NCI-H774 (cell line): ENCODE measurements at places on chromosomes 1 and 21.

GRCh38 chr21:43304621-43305335 is 122.2 kb downstream of the SIK1 start:
- no peak for DNase-seq

GRCh38 chr21:42631142-42631541 is 22.3 kb upstream of the PDE9A start:
- DNase-seq: no peak

- no peak for DNase-seq
These were observed 38.6 kb downstream of the C1orf87 start for GRCh38 chr1:60034999-60035398.

DNA sequence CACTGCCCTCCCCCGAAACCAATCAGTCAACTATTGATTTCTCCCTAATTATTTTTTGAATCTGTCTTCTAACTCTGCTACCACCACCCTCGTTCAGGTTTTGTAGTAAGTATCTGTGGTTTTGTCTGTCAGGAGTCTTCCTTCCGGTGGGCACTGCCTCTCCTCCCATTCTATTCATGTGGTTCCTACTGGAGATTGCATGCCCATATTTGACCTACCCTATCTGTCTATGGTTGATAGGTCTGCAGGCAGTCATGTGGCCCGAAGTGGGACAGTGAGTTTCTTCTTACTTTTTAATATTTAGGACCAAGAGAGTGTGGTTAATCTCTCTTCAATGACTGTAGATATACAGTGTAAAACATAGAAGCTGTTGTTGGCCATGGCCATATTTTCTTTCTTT is 17.8 kb upstream of the MAST2 start:
- no peak for DNase-seq

DNA sequence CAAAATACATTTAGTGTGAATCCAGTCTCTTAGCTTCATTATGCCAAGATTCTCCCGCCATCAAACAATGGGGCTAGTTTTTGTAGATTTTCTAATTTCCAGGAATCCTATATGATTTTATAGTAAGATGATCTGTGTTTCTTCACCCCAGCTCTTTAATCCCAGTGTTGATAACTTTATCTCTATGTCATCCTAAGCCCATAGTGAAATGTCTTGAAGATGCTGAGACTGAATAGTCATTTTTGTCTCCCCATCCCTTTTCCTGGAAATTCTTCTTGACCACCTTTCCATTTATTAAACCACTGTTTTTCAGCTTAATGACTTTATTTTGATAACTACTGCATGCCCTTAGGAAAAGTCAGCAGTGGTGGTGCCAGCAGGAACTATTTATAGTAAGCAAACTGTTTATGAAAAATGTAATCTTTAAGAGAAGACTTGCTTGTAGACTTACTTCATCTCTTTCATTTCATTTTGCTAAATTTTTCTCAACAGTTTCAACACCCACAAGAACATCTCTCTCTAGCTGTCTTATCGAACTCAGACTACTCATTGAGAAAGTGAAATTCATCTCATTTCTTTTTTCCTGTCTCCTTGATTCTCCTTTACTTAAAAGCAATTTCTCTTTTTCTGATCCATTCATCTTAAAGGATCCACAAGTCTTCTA is 116.6 kb downstream of the NTMT2 start:
- no peak for DNase-seq

GRCh38 chr1:163737261-163737660 is 415.5 kb downstream of the NUF2 start:
- DNase-seq: no peak

DNA sequence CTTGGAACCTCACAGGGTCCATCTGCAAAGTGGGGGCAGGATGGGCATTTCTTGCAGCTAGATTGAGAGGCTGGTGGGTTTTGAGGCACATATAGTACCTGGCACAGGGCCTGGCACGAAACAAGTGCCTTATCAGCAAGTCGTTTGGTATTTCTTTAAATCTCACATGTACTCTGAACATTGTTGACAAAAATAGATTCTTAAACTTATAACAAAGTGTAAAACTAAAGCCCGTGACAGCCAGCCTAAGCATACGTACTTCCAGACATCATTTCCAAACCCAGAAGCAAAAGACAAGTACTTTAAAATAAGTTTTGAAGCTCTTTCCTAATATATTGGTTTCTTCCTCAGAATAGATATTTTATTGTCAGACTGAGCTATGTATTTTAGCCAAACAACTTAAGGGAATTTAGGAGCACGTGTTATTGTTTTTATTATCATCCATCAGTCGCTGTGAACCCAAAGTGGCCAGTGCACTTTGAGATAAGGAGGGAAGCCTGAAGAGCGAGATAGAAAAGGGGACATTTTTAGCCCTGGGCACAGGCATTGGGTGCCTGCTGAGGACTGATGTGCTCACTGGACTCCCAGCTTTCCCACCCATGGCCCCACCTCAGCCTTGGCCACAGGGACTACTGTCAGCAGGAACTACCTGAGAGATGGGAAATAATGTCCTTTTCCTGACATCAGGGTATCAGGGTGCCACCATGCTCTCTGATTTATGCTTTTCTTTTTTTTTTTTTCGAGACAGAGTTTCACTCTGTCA is 3.0 kb downstream of the FBLIM1 start:
- no peak for DNase-seq

GRCh38 chr1:35178295-35178695 is 14.7 kb downstream of the SFPQ start:
- no peak for DNase-seq

DNA sequence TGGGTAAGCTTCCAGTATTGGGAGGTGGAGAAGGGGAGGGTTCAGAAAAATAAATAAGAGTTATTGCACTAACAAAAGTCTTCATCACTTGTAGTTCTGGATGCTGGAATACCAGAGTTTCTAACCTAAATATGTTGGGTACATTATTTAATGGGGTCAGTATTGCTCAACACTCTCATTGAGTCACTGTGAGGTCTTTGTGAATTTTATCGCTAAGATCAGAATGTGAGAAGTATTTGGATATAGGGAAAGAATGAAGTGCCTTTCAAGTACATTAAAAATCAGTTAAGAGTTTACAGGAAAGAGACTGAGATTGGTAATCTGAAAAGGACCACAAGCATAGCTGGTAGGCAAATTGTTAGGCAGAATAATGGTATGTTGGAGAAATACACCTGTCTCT is 8.8 kb downstream of the SNRPE start:
- DNase-seq: no peak

DNA sequence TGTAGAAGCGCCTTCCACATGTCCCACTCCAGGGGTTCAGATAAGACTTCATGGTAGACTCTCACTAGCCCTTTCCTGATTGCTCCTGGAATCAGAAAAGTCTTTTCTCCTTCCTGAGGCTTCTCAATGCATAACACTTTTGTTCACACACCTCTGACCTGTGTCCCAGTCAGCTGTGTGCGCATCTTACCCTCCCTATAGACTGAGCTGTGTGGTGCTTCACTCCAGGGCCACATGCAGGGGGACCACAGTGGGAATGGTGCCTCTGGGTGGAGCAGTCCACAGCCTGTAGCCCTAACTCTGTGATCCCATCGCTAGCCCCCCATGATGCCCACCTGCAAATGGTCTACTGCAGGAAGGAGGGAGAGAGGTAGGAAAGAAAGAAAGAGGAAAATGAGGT is 84.0 kb upstream of the TLR5 start:
- DNase-seq: no peak

DNA sequence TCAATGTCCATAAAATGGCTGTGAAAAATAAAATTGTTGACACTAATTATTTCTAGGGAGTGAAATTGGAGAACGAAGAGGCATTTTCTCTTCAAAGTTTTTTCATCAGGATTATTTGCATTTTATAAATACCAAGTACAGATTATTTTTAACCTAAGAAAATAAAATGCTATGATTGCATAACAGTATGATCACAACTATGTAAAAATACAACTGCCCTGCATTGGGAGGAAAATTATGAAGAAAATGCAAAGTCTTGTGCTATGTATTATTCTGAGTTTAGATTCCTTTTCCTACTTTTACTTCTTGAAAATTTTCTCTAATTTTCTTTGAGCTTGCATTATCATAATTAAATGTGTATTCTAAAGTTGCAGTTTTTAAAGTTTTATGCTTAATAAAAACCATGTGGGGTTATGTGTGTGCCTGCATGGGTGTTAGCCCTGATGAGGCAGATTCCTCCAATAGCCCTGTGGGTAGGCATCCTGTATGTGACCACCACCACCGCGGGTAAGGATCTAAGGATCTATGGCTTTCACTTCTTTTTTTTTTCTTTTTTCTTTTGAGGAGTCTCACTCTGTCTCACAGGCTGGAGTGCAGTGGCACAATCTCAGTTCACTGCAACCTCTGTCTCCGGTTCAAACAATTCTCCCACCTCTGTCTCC is 24.7 kb downstream of the STX6 start:
- no peak for DNase-seq

DNA sequence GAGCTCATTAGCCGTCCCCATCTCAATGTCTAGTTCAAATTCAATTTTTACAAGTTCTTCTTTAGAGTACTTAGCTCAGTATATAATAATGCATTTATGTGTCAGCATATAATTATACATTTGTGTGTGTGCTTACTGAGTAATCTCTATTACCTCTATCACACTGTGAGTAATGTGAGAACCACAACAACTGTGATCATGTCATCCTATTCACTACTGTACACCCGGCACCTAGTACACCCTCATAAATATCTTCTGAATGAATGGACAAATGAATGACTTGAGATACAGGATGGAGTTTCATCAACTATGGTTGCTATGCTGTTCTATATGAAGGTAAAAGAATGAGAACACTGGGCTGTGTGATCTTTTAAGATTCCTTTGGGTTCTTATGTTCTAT is 124.0 kb downstream of the GPATCH2 start:
- no peak for DNase-seq

- DNase-seq: no peak
These were observed 8.6 kb downstream of the CSTB start for GRCh38 chr21:43767498-43767983.

DNA sequence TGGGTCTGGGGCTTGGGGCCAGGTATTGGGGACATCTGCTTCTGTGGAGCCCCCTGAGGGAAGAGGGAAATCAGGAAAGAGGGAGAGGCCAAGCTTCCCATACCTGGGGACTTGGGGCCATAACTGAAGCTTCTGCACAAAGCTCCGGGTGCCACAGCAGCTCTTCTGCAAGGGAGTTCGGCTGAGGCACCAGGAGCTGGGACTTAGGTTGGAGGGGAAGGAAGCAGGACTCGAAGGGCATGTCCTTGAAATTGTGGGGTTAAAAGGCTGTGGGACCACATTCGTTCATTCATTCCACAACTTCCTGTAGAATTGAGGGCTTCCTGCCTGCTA is 1.7 kb upstream of the EPS8L3 start:
- DNase-seq: no peak

DNA sequence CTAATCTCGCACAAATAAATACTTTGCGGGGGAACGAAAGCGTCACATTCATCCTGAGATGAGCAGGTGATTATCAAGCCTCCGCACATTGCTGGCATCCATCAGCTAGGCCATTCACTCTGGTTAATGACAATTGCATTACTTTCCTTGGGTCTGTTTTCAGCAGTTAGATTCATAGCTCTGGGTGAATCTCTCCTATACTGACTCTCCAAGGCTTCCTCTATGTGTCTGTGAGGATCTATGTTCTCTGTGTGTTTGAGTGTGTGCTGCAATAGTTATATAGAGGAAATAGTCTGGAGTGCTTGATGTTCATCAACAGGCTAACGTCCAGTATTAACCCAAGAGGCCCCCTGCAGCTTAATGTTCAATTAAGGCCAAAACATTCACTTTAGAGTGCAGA is 133.0 kb upstream of the CTTNBP2NL start:
- DNase-seq: no peak

DNA sequence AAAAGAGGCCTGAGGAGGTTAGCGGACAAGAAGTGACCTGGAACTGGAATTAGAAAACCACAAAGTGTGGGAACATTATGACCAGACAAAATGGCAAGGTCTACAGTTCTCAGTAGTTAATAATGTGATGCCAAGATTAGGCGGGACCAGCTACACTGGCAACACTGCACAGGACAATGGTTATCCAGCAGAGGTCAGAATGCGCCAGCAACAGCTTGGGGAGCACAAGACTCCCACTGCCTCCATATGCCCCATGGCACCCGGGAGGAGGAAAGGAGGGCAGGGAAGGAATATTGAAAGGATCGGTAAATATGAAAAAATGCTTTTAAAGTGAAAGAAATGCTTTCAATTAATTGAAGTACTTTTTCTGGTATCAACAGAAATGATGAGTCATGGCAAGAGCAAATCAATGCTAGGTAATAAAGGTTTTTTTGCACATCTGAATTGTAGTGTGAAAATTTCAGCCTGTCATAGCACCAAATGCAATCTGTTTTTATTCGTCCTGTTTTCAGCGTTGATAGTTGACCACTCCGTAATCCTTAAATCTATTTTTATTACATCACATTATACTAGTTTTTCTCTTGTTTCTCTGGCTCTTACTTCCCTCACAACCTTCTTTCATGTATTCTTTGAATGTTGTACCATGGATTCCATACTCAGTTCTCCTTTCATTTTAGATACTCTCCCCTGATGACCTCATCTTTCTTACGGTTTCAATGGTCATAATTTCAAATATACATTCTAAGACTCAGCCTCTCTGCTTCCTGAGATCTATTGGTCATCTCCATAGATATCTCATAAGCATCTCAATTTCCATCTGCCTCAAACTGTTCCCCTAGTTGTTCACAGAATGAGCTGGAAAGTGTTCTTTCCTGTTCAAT is 30.7 kb downstream of the VCAM1 start:
- no peak for DNase-seq

- DNase-seq: no peak
These were observed 2.3 kb downstream of the LYPLA2 start for GRCh38 chr1:23793018-23793781.

GRCh38 chr1:246219508-246220030 is 287.5 kb downstream of the SMYD3 start:
- peak; percentile 92 for DNase-seq

- no peak for DNase-seq
These were observed 31.3 kb upstream of the IVNS1ABP start for GRCh38 chr1:185348296-185348695.

- no peak for DNase-seq
These were observed 81.8 kb upstream of the PLXNA2 start for GRCh38 chr1:208326033-208326432.

- DNase-seq: no peak
These were observed 78.9 kb downstream of the SLC66A1 start for GRCh38 chr1:19390901-19391595.

GRCh38 chr1:43466403-43466802 is 12.7 kb upstream of the HYI start:
- DNase-seq: no peak
